Right atrium auricular region (tissue), 2 donors: ENCODE measurements at places on chromosomes 12 and 14. TPM values are rescaled to one million over a fixed set of nuclear protein-coding genes. Genes with fewer than 3 reads are reported as not detected.

The ZDHHC22 gene
- total RNA-seq: not detected

The TMEM63C gene
- total RNA-seq: 0.04 TPM

- DNase-seq: no peak
- H3K4me3 ChIP-seq: no peak overlapping the region
- no peaks in the 10 kb centered on the region for H3K27me3 ChIP-seq
- peaks cover 21% of the 10 kb centered on the region for H3K4me1 ChIP-seq
- no peaks in the 10 kb centered on the region for H3K36me3 ChIP-seq
These were observed 50.7 kb downstream of the SLC2A13 start for GRCh38 chr12:40055228-40055579.

DNA sequence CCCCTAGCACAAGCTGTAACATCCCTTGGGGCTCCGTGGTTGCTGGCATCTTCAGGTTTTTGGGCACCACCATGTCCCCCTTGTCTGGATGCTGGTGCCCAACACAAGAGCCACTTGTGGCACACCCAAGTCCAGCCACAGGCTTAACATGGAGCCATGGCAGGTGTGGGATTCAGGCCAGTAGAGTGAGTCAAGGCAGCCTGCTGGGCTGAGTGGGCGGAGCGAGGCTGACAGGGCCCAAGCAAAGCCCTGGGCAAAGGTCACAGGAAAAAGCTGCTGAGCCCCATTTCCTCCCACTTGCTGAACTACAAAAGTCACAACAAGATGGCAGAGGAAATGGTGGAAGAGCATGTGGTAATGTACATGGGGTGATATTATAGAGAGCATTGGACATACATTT, 950.7 kb upstream of the FLRT2 start:
- no peak for DNase-seq
- no peak overlapping the region for H3K4me3 ChIP-seq
- no peaks in the 10 kb centered on the region for H3K4me1 ChIP-seq

DNA sequence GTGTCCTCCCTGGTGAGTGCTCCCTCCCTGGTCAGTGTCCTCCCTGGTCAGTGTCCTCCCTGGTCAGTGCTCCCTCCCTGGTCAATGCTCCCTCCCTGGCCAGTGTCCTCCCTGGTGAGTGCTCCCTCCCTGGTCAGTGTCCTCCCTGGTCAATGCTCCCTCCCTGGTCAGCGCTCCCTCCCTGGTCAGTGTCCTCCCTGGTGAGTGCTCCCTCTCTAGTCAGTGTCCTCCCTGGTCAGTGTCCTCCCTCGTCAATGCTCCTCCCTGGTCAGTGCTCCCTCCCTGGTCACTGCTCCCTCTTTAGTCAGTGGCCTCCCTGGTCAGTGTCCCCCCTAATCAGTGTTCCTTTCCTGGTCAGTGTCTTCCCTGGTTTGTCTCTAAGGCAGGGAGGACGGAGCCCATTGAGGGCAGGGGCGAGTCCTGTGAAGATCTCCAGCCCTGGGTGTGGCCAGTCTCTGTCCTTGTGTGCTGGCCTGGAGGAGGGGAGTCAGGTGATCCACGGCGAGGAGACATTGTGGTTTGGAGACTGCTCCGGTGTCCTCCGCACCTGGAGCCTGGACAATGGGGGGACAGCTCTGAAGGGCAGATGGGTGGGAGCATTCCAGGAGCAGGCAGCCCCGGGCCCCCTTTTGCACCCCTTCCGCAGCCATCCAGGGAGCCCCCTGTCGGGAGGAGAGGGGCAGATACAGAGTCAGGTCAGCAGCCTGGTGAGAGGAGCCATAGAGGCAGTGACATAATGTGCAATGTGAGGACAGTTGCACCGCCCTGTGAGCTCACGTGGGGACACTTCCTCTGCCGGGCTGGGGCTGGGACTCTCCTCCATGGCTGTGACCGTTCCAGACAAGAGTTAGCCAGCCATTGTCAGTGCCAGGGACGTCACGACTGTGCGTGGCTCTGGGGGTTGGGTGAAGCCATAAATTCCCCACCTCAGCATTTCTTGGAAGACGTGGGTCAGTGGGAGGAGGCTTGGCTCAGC, 93.4 kb downstream of the ADGRD1 start:
- peak overlapping the region; percentile 81 for H3K27ac ChIP-seq
- H3K27me3 ChIP-seq: no peaks in the 10 kb centered on the region
- H3K4me1 ChIP-seq: peaks cover 39% of the 10 kb centered on the region
- peaks cover 33% of the 10 kb centered on the region for H3K36me3 ChIP-seq

DNA sequence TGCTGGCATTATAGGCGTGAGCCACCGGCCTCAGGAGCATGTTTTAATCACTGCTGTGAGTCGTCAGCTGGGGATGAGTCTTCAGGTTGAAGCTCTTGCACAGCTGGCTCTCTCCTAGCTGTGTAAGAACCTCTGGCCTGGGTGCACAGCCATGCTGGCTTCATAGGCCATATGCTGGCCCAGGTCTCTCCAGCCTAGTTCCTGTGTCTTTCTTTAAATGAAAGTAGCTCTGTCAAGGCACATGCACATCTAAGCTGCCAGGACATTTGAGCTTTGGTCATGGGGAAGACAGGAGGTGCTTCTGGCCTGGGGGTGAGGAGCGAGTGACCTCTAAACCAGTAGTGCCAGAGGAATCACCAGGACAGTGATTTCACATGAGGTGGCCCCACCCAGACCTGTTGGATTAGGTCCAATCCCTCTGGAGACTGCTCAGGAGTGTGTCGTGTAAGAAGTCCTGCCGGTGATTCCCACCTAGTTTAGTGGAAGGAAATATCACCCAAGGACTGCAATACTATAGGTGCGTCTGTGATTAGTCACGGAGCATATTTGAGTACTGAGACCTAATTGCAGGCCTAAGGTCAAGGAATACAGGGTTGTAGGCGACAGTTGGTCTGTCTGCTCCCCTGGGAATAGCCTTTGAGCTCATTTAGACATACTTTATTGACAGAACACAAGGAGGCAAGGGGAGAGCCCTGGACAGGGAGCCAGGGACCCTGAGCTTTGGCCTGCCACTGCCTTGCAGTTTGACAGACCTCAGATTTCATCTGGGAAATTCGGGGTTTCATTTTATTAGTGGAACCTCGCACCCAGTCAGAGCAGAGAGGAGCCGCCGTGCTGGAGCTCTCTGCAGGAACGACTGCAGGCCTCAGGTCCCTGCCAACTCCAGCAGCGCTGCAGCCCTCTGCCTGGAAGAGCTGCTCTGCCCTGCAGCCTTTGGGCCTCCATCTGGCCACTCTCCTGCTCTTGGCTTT, 67.0 kb downstream of the ANKRD9 start:
- peaks cover 76% of the 10 kb centered on the region for H3K36me3 ChIP-seq
- no peak overlapping the region for H3K4me3 ChIP-seq
- no peaks in the 10 kb centered on the region for H3K4me1 ChIP-seq
- no peaks in the 10 kb centered on the region for H3K27me3 ChIP-seq
- no peak overlapping the region for H3K27ac ChIP-seq

- H3K27ac ChIP-seq: no peak overlapping the region
- no peaks in the 10 kb centered on the region for H3K4me1 ChIP-seq
- H3K4me3 ChIP-seq: no peak overlapping the region
- peaks cover 57% of the 10 kb centered on the region for H3K36me3 ChIP-seq
- no peak for DNase-seq
- H3K27me3 ChIP-seq: no peaks in the 10 kb centered on the region
These were observed 24.3 kb downstream of the PPP1CC start for GRCh38 chr12:110718222-110718908.

- H3K36me3 ChIP-seq: no peaks in the 10 kb centered on the region
- no peaks in the 10 kb centered on the region for H3K27me3 ChIP-seq
- no peak overlapping the region for H3K27ac ChIP-seq
- H3K4me1 ChIP-seq: peaks cover 12% of the 10 kb centered on the region
- DNase-seq: no peak
These were observed 19.4 kb upstream of the EVL start for GRCh38 chr14:100045642-100046344.

GRCh38 chr14:84657911-84658310, 872.0 kb upstream of the FLRT2 start:
- H3K4me3 ChIP-seq: no peak overlapping the region
- DNase-seq: no peak
- H3K27me3 ChIP-seq: no peaks in the 10 kb centered on the region
- no peaks in the 10 kb centered on the region for H3K4me1 ChIP-seq
- H3K36me3 ChIP-seq: no peaks in the 10 kb centered on the region

DNA sequence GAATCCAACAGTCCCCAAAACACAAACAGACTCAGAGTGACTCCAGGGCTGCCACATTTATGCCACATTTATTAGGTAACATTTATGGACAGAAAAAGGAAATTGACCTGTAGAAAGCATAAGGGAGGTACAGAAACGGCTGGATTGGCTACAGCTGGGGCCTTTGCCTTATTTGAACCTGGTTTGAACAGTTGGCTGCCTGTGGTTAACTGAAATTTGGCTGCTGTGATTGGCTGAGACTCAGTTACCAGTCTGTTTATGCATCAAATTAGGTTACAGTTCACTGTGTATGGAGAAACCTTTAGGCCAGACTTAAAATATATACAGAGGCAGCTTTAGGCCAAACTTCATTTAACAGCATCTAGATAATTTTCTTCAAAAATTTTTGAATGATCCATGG, 27.8 kb upstream of the PCNX1 start:
- no peak for DNase-seq
- no peaks in the 10 kb centered on the region for H3K36me3 ChIP-seq
- H3K27ac ChIP-seq: no peak overlapping the region
- H3K4me1 ChIP-seq: no peaks in the 10 kb centered on the region

DNA sequence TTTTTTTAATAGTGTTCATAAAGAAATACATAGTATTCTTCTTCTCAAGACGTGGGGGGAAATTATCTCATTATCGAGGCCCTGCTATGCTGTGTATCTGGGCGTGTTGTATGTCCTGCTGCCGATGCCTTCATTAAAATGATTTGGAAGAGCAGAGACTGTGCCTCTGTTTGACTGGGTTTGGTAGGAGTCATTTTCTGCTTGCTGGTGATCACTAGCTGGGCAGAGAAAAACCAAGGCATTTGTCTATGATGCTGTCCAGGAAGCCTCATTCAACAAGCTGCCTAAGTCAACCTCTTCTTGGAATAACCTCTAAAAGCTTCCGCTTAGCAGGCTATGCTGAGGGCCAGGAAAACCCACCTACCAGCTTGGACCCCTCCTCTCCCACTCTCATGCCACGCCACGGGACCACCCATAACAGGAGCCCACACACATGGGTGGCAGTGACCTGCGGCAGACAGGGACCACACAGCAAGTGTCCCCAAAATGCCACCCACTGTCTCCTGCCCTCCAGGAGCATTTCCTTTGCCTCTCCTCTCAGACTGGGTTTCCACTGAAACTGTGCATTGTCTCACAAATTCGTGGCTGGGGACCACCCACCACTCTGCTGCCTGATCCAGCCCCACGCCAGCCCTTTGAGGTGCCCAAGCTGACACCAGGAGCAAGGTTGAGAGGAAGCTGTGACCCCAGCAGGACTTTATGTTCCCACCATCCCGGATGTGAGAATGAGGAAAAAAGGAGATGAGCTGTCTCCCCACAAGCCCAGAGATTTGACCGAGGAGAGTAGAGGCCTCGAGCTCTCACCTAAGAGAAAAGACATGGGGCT, 36.8 kb downstream of the DAD1 start:
- H3K36me3 ChIP-seq: peaks cover 4% of the 10 kb centered on the region
- no peak for DNase-seq
- H3K27ac ChIP-seq: no peak overlapping the region
- H3K4me1 ChIP-seq: no peaks in the 10 kb centered on the region

DNA sequence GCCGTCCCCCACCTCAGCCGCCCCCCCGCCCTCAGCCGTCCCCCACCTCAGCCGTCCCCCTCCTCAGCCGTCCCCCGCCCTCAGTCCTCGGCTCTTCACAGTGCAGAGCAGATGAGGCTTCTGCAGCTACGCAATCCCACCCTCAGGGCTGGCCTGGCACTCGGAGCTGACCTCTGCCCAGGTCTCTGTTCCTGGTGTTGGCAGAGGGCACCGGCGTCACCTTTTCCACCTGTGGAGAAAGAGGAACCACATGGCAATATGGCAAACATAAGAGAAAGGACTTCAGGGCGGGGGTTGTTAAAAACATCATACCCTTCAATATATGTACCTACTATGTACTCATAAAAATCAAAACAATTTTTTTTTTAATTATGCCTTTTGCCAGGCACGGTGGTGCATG, 45.8 kb downstream of the MLXIP start:
- H3K4me1 ChIP-seq: no peaks in the 10 kb centered on the region
- no peak for DNase-seq
- H3K27me3 ChIP-seq: no peaks in the 10 kb centered on the region
- no peak overlapping the region for H3K27ac ChIP-seq

GRCh38 chr12:58395470-58395869, 454.1 kb downstream of the ATP23 start:
- no peak for DNase-seq
- H3K4me1 ChIP-seq: no peaks in the 10 kb centered on the region
- H3K27ac ChIP-seq: no peak overlapping the region
- no peaks in the 10 kb centered on the region for H3K36me3 ChIP-seq

GRCh38 chr12:50926415-50926814, 25.9 kb upstream of the HIGD1C start:
- peaks cover 23% of the 10 kb centered on the region for H3K36me3 ChIP-seq
- DNase-seq: no peak
- H3K27me3 ChIP-seq: no peaks in the 10 kb centered on the region
- H3K27ac ChIP-seq: peak overlapping the region; percentile 91

- no peaks in the 10 kb centered on the region for H3K4me1 ChIP-seq
- H3K36me3 ChIP-seq: no peaks in the 10 kb centered on the region
- DNase-seq: no peak
- no peaks in the 10 kb centered on the region for H3K27me3 ChIP-seq
- no peak overlapping the region for H3K4me3 ChIP-seq
- H3K27ac ChIP-seq: no peak overlapping the region
These were observed 287.5 kb upstream of the MGAT4C start for GRCh38 chr12:86543716-86544115.

- H3K27ac ChIP-seq: no peak overlapping the region
- H3K27me3 ChIP-seq: peaks cover 4% of the 10 kb centered on the region
- no peaks in the 10 kb centered on the region for H3K4me1 ChIP-seq
- no peaks in the 10 kb centered on the region for H3K36me3 ChIP-seq
- no peak for DNase-seq
- H3K4me3 ChIP-seq: no peak overlapping the region
These were observed 15.3 kb upstream of the KRT80 start for GRCh38 chr12:52207106-52207505.

GRCh38 chr12:110023059-110023980, 24.1 kb downstream of the ANKRD13A start:
- H3K27me3 ChIP-seq: no peaks in the 10 kb centered on the region
- no peak overlapping the region for H3K4me3 ChIP-seq
- no peak for DNase-seq
- H3K27ac ChIP-seq: peak overlapping the region; percentile 54
- peaks cover 43% of the 10 kb centered on the region for H3K36me3 ChIP-seq
- H3K4me1 ChIP-seq: no peaks in the 10 kb centered on the region

DNA sequence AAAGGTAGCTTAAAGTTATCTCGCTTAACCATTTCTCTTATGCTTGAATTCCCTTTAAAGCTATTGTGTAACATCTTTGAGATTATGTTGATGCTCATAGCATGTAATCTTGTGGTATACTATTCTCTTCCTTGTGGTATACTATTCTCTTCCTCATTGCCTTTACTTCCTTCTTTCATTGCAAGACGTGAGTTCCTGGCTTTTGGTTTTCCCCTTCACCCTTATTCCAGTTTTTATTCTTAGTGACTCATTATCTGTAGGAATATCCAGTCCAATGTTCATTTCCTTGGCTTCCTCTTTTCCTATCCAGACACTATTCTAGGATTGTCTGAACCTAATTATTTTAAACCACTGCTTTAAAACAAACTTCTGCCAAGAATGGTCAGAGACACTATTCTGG, 564.0 kb downstream of the CCER1 start:
- no peak for DNase-seq
- H3K27ac ChIP-seq: no peak overlapping the region
- H3K27me3 ChIP-seq: no peaks in the 10 kb centered on the region
- no peak overlapping the region for H3K4me3 ChIP-seq
- no peaks in the 10 kb centered on the region for H3K4me1 ChIP-seq
